ENCODE measurements at places on chromosomes 6 and 20.

GRCh38 chr20:45423700-45424099, 7.8 kb downstream of the PIGT start:
- no peak for DNase-seq

- DNase-seq: no peak
Measured at GRCh38 chr6:43250992-43251373, 7.7 kb downstream of the TTBK1 start.

- no peak for DNase-seq
Measured at GRCh38 chr20:37885593-37886503, 17.1 kb upstream of the VSTM2L start.

DNA sequence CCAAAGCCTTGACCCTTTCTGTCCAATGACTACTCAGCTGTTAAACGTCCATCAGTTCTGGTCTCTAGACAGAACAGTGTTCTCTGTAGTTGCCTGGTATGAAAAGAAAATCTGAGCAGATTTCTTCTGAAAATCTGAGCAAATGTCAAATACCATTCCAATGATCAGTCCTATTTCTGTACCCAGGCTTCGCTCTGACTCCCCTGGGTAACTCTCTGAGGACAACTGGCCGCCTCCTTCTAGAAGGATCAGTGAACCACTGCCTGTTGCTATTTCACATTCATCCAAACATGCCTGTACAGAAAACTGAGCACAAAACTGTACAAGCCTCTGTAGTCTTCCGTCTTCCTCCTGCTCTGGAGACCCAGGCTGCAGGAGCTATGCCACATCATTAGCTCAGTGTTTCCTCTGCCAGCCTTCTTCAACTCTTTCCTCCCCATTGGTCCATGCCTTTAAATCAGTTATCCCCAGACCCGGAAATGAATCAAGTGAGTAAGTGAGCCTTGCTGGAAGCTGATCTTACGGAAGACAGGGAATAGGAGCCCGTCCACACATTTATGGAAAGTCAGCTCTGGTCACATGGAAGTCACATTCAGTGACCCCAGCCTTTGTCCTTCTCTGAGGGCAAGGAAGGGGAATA, 63.3 kb downstream of the DAAM2 start:
- DNase-seq: no peak

DNA sequence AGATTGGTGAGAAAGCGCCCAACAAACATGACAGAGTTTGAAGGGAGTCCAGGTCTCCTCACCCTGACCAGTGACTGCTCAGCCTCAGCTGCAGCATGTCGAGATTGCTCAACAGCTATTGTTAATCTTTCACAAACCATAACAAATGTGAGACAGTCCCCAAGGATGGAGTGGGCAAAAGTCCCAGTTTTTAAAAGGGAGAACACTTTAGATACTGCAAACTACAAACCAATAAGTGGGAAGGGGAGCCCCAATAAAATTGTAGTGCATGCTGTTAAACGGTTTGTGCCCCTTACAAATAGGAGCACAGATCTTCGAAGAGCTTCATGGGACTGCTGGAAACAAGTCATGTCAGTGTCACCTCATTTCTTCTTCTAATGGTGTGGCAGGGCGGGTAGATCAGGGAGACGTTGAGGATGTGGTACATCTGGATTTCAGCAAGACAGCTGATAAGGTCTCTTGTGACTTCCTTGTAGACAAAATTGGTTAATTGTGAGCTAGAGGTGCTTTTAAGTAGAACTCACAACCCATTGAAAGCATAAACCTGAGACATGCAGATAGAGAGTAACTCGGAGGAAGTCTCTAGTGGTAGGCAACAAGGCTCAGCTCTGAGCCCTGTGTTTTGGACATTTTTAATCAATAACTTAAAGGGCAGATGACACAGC, 134.0 kb upstream of the ARMC2 start:
- DNase-seq: no peak

DNA sequence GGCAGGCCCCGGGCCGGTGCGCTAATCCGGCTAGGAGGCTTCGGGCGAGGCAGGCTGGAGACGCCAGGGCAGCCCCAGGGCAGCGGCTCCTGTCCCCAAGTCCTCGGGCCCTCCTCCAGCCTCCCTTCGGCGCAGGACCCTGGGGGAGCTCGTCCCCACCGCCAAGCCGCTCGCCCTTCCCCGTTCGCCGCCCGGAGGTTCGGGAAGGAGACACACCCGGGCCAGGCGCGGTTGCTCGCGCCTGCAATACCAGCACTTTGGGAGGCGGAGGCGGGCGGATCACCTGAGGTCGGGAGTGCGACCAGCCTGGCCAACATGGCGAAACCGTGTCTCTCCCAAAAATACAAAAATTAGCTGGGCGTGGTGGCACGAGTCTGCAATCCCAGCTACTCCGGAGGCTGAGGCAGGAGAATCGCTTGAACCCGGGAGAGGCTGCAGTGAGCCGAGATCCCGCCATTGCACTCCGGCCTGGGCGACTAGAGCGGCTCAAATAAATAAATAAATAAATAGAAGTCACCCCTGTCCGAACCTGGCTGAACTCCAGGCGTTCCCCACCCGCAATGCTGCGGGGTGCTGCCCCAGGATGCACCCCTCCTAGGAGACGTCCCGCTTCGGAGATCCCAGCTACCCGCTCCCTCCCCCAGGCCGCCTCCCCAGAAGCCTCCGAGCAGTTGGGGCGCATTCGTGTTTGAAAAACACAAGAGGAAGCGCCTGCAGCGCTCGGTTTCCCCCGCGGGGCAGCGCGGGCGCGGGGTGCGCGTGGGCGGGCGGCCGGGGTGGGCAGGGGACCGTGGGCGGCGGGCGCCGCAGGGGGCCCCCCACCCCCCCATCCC, 27.5 kb downstream of the SERPINB9 start:
- no peak for DNase-seq

DNA sequence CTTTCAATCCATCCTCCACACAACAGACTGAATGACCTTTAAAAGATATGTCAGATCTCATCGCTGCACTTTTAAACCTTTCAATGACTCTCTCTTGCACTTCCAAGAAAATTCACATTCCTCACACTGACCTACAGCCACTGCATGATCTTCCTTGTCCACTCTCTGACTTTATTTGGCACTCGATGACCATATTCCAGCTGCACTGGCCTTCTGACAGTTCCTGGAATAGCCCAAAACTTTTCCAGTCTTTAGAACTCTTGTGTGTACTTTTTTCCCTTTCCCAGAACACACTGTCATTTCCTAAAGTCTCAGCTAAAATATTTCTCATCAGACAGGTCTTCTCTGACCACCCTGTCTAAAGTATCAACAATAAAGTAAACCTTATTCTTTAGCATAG, 174.6 kb downstream of the ADGRG6 start:
- DNase-seq: no peak

GRCh38 chr6:137823826-137824555, 43.1 kb upstream of the TNFAIP3 start:
- DNase-seq: peak; percentile 51

DNA sequence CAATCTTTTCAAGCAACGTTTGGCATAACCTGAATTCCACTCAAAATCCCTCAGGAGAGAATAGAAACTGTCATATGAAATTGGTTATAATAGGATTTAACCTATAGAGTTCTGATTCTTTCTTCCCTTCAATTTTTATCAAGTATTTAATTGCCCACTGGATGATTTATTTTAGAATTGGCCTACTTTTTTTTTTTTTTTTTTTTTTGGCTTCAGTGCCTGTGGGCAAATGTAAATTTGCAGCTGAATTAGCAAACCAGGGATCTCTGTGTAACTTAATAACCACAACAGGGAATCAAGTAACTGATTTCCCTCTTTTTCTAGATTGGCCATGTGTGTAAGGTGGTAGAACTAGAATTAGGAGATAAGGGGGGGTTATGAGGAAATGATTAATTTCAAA, 157.0 kb downstream of the SOX4 start:
- no peak for DNase-seq

GRCh38 chr6:129253242-129253641, 370.3 kb downstream of the LAMA2 start:
- no peak for DNase-seq

GRCh38 chr6:142867988-142868812, 76.8 kb downstream of the HIVEP2 start:
- DNase-seq: no peak

DNA sequence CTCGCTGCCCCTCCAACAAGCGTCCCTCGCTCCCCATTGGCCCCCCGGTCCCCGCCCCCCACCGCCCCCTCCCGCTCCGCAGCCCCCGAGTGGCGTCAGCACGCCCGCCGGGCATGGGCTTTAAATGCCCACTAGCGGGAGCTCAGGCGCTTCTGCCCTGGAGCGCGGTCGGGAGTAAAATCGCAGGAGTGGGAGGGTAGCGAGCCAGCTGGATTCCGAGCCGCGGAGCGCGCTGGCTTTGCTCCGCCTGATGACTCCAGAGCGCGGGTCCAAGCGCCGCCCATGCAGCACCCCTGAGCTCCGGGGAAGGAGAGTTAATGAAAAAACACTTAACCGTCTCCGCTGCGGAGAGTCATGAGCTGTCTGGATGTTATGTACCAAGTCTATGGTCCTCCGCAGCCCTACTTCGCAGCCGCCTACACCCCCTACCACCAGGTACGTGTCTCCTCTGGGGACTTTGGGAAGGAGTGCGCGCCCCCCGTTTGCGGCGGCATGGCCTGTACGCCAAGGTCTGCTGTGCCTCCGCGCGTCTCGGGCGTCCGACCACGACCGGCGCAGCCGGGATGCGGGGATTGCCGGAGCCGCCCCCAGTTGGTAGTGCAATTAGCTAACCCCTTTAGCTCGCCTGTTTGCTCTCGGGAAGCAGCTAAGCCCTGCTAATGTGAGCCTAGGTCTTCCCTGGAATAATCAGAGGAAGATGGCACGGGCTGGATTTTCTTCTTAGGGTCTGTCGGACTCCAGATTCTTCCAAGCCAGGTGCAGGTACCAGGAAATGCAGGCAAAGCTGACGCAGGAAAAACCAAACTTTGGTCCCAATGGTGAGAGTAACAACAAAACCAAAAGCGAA, at the start of gene VGLL2:
TSS of gene VGLL2 (plus strand) at position 149 of the 847 bp plus-strand sequence. CDS start at position 355, 206 bp downstream.
- DNase-seq: no peak

DNA sequence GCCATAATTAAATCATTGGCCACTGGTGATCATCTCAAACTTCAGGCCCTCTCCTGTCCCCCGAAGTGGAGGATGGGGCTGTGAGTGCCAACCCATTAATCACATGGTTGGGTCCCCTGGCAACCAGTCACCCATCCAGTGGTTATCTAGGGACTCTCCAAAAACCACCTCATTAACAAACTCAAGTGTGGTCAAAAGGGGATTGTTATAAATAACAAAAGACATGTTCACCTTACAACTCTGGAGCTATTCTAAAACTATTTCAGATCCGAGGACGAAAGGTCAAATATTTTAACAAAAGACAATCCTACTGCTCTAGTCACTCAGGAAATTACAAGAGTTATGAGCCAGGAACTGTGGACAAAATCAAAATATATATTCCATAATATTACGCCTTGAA, 95.5 kb upstream of the PRND start:
- no peak for DNase-seq

GRCh38 chr6:89612121-89612520, 26.4 kb downstream of the LYRM2 start:
- DNase-seq: no peak

GRCh38 chr6:150038202-150039062, 13.1 kb upstream of the RAET1L start:
- no peak for DNase-seq

- no peak for DNase-seq
Measured at GRCh38 chr20:21387528-21387927, 9.8 kb downstream of the NKX2-4 start.

DNA sequence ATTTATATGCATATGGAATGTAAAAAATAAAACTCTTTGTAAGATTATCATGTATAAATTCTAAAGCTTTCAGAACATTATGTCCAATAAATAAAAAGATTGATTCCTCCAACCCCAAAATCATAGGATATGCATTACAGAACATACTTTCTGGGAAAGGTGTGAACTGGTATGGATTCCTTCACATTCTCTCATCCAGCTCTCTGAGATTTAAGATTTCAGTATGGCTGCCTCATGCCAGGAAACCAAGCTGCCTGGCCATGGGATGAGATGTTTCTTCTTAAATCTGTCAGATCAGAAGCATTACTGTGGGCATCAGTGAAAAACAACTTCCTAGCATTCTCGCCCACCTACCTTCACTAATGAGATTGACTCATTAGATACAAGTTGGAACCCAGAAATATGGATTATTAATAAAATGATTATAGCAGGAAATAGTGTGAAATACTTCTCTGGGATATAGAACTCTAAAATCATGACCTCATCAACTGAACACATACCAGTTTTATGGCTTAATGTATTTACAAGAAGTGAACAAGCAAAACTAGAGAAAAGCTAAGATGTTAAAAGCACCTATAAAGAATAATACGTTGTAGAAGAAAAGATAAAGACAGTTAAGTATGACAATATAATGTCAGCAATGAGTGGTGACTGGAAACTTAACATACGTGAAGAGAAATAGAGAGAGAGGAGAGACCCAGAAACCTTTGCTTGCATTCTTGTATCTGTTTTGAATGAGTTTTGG, 171.6 kb upstream of the PHACTR1 start:
- no peak for DNase-seq

DNA sequence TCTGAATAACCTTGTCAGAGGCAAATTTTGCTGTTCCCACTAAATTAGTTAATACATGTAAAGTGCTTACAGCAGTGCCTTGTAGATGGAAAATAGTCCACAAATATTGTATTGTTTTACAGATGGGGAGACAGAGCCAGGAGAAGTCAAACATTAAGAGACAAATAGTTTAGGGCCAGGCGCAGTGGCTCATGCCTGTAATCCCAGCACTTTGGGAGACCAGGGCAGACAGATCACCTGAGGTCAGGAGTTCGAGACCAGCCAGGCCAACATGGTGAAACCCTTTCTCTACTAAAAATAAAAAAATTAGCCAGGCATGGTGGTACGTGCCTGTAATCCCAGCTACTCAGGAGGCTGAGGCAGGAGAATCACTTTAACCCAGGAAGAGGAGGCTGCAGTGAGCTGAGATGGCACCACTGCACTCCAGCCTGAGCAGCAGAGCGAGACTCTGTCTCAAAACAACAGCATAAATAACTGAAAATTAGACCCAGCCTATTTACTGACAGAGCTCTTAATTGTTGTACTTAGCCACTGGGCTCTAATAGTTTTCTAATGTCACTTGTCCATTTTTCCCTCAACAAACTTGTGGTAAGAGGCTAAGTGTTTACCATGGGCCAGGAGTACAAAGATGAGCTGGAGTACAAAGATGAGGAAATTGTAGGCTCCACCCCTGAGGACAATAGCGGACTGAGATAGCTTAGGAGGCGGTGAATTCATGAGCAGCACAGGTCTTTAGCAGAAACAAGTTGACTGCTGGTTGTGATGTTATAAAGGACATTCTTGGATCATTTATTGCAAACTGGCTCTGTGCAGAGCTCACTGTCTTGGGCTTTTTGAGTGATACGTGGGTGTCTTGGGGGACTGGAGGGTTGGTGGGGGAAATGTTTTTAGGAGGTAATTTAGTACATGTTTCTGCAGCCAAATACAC, 6.4 kb downstream of the ZSWIM3 start:
- DNase-seq: no peak

Data from stimulated activated CD8-positive, alpha-beta memory T cell treated with anti-CD3 and anti-CD28 coated beads, Interleukin-15, amount 100 ng/mL, for 48 hours (primary cell).